ENCODE measurements at places on chromosomes 13 and 19.

DNA sequence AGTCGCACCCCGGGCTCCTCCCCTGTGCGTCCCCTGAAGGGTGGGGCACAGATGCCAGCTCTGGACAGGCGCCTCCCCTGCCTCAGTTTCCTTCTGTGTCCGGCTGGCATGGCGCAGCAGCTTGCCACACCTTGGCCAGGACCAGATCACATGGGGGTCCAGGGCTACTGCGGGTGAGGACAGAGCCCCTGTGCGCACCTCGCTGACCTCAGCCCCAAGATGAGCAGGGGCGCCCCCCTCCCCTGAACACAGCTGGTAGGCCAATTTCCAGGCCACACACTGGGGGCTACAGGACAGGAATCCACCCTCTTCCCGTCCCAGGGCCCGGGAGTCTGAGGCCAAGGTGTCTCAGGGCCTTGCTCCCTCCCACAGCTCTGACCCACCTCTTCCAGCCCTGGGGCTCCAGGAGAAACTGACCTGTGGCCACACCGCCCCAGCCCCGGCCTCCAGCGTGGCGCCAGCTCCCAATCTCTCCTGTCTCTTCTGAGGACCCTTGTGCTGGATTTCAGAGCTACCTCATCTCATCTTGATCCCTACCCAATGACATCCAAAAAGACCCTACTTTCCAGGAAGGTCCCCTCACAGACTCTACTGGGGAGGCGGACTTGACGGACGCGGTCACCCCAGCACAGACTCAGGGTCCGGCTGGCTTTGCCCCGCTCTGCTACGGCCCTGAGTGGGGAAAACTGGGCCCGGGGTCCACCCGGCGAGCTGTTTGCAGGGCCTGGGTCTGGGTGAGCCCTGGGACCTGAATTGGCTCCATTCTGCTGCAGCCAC is 28.2 kb downstream of the SBNO2 start:
- no peak overlapping the region for H3K27ac ChIP-seq
- H3K36me3 ChIP-seq = peaks cover 35% of the 10 kb centered on the region
- H3K4me3 ChIP-seq = no peak overlapping the region
- H3K27me3 ChIP-seq = no peaks in the 10 kb centered on the region

- peaks cover 8% of the 10 kb centered on the region for H3K27me3 ChIP-seq
- H3K36me3 ChIP-seq = peaks cover 10% of the 10 kb centered on the region
- DNase-seq = no peak
- peak overlapping the region; percentile 90 for H3K27ac ChIP-seq
Observed at GRCh38 chr13:30735872-30736175, 481 bp downstream of the ALOX5AP start.

DNA sequence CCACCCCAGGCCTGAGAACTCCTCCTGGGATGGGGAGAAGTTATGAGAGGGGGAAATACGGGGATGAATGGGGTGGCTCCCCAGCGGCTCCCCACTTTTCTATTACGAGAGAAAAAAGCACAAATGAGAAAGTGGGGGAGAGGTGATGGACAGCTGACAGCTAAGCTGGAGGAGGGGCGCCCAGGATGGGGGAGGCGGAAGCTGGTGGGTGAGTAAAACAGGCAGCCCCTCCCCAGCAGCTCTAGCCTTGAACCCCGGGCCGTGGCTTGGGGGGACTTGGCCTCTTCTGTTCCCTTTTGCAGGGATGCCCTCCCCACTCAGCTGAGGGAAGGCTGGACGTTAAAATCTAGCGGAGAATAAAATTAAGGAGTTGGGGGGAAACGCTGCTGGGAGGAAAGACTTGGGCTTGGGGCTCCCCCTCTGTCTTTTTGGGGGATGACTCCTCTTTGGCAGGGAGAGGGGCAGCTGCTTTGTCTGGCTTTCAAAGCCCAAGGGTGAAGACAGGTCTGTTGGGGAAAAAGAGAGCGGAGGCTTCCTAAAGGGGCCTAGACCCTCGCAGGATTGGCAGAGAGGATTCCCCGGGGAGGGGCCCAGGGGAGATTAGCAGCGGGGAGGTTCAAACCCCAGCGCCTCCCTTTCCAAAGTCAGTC is 1.4 kb upstream of the SAMD1 start:
- peak overlapping the region; percentile 99 for H3K27ac ChIP-seq
- peak overlapping the region; percentile 100 for H3K4me3 ChIP-seq
- peaks cover 45% of the 10 kb centered on the region for H3K36me3 ChIP-seq
- no peaks in the 10 kb centered on the region for H3K27me3 ChIP-seq
- DNase-seq = peak; percentile 76

DNA sequence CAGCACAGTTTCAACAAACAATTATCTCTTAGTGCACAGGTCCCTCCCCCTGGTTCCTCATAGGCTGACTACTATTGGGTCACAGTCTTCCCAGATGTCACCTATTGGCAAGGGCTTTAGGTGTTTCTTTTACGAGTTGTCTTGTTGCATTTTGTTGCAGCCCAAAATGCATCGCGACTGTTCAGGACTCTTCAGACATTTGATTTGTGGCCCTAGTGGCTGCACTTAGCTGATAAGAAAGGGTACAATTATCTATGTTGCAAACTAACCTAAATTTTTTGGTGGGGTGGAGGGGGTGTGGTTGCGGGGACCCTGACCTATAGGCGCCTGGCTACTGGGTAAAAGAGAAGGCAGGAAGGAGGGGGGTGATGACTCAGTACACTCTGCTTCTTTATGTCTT is 29.1 kb upstream of the ZNF714 start:
- DNase-seq = no peak
- H3K36me3 ChIP-seq = peaks cover 69% of the 10 kb centered on the region
- no peaks in the 10 kb centered on the region for H3K27me3 ChIP-seq
- no peak overlapping the region for H3K27ac ChIP-seq
- no peaks in the 10 kb centered on the region for H3K4me1 ChIP-seq

- no peak overlapping the region for H3K27ac ChIP-seq
- DNase-seq = no peak
- H3K36me3 ChIP-seq = peaks cover 4% of the 10 kb centered on the region
- peaks cover 6% of the 10 kb centered on the region for H3K4me1 ChIP-seq
- no peak overlapping the region for H3K4me3 ChIP-seq
Observed at GRCh38 chr19:33032218-33032781, 32.4 kb downstream of the RHPN2 start.

GRCh38 chr19:34172661-34173192 is 423 bp downstream of the LSM14A start:
- peaks cover 49% of the 10 kb centered on the region for H3K4me1 ChIP-seq
- peaks cover 32% of the 10 kb centered on the region for H3K36me3 ChIP-seq
- H3K27me3 ChIP-seq = no peaks in the 10 kb centered on the region
- peak overlapping the region; percentile 82 for H3K4me3 ChIP-seq
- peak overlapping the region; percentile 93 for H3K27ac ChIP-seq

GRCh38 chr13:36665630-36666029 is 8.2 kb upstream of the SERTM1 start:
- no peaks in the 10 kb centered on the region for H3K4me1 ChIP-seq
- no peak overlapping the region for H3K4me3 ChIP-seq
- DNase-seq = no peak
- no peaks in the 10 kb centered on the region for H3K36me3 ChIP-seq
- no peak overlapping the region for H3K27ac ChIP-seq
- H3K27me3 ChIP-seq = peaks cover 4% of the 10 kb centered on the region

DNA sequence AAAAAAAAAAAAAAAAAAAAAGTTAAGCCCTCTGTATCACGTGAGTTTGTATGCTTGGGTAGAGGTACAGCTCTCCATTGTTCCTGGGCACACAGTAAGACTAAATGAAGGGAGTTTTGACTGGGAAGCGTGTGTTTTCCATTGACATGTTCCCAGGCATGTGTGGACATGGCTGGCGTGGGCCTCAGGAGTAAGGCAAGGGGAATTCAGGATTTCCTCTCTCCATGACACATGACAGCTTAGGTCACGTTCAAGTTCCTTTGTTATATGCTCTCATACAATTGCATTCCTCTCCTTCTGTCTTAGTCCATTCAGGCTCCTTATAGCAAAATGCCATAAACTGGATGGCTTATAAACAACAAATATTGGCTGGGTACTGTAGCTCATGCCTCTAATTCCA is 17.1 kb upstream of the MAP3K10 start:
- peaks cover 10% of the 10 kb centered on the region for H3K27me3 ChIP-seq
- H3K27ac ChIP-seq = no peak overlapping the region
- H3K4me1 ChIP-seq = no peaks in the 10 kb centered on the region
- no peak for DNase-seq

DNA sequence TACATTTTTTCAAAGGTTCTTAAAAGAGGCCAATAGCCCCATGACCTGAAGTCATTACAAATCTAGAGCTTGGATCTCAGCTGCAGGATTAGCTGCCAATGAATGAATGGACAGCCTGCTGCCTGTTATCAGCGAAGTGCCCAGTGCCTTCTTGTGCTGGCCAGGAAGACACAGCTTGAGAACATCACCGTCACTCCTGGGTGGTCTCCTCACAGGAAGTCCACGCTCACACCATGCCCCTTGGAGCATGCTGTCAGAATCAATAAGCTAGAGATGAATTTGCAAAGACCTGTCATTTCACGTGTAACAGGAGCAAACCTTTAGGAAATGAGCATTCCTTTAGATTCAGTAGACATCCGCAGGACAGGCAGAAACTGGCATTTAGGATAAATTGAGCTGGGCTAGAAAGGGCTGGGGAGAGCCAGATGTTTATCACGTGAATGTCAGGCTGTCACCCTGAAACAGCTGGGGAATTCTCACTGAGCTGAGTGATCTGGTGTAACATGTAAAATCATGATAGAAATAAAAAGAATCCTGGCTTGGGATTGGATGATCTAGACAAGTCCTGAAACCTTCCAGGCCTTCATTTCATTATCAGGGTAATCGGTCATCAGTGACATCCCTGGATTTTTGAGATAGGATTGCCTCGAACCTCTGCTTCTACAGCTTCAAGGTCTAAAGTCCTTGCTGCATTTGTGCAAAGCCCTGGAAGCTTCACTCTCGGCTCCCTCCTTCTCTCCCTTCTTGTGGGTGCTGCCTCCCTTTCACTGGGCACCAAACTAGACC is 49.9 kb upstream of the MEDAG start:
- peaks cover 28% of the 10 kb centered on the region for H3K27me3 ChIP-seq
- no peaks in the 10 kb centered on the region for H3K36me3 ChIP-seq
- H3K4me3 ChIP-seq = no peak overlapping the region
- no peak for DNase-seq
- no peaks in the 10 kb centered on the region for H3K4me1 ChIP-seq

DNA sequence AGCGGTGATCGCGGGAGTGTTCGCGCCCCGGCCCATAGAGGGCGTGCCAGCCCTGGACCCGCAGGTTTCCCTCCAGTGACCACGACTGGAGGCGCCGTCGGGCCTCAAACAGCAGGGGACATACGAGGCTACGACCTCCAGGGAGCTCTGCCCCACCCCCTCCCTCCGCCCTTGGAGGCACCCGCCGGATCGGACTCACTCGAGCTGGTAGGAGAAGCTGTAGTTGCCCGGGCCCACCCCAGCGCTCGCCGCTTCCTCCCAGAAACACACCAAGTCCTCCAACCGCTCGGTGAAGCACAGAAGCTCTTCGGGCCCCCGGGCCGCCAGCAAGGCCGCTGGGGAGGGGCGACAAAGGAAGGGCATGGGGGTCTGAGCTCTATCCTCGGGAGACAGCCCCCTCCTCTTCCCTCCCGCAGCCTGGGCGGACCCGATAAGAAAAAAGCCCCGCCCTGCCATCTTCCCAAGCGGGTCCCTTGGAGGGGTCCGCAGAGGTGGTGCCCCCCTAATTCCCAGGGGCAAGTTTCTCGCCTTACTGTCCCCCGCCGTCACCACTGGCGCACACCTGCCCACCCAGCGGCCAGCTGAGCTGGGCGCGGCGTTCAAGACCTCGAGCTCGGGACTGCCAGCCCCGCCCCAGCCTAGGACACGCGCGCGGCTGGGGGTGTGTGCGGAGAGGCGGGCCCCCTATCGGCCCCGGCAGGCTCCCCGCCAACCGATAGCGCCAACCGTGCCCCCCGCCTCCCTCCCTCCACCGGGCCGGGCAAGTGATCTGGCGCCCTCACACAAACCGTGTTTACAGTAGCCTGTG is 1.0 kb downstream of the EPOR start:
- H3K27ac ChIP-seq = peak overlapping the region; percentile 55
- peaks cover 3% of the 10 kb centered on the region for H3K36me3 ChIP-seq
- peaks cover 47% of the 10 kb centered on the region for H3K4me1 ChIP-seq
- peak; percentile 55 for DNase-seq

- DNase-seq = no peak
- no peaks in the 10 kb centered on the region for H3K27me3 ChIP-seq
- H3K4me1 ChIP-seq = no peaks in the 10 kb centered on the region
- no peaks in the 10 kb centered on the region for H3K36me3 ChIP-seq
- no peak overlapping the region for H3K4me3 ChIP-seq
- H3K27ac ChIP-seq = no peak overlapping the region
Observed at GRCh38 chr13:96771486-96772367, 222.5 kb downstream of the OXGR1 start.

DNA sequence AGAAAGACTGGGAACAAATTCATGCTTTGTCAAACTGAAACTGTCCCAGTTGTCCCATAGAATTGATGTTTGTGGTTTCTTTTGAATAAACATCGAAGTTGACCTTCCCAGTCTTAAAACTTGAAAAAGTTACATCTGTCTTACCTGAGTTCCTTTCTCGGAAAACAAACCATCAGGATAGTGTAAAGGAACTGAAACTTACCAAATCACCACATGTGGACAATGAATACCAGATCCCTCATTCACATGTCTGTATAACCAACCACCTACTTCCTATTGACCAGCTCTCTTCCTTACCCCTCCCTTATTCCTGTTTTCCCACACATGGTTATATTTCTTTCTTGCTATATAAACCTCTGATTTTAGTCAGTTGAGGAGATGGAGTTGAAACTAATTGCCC is 791.7 kb upstream of the PCDH20 start:
- no peaks in the 10 kb centered on the region for H3K36me3 ChIP-seq
- H3K4me1 ChIP-seq = no peaks in the 10 kb centered on the region
- no peak for DNase-seq
- H3K27ac ChIP-seq = no peak overlapping the region
